ENCODE measurements at places on chromosomes 5 and 9.

DNA sequence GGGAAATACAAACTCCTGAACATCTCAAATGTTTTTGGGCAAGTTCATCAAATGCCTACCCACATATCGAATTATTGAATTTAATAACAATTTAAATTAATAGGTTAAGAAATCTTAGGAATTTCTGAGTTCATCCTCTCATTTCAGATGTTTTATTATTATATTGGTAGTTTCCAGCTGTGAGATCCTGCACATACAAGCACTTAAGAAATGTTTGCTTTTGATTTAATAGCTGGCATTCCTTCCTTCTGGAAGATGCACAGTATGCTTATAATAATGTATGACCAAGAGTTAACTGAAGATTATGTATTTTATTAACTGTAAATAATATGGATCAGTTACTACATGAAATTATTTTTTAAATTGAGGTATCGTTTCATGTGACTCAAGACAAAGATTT lies 13.9 kb downstream of the TNPO1 start:
- DNase-seq: no peak

DNA sequence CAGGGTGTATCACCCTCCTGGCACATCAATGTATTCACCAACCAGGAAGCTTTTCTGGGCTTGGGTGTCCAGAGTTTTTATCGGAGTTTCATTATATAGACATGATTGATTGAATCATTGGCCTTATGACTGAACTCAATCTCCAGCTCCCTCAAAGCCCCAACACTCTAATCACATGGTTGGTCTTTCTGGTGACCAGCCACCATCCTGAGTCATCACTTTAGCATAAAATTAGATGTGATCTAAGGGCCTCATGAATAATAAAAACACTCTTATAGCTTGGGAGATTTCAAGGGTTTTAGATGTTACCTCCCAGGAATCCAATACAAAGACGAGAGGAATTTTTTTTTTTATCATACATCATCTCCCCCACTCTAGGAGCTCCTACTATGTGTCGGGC lies 7.7 kb upstream of the PBX3 start:
- DNase-seq: no peak

DNA sequence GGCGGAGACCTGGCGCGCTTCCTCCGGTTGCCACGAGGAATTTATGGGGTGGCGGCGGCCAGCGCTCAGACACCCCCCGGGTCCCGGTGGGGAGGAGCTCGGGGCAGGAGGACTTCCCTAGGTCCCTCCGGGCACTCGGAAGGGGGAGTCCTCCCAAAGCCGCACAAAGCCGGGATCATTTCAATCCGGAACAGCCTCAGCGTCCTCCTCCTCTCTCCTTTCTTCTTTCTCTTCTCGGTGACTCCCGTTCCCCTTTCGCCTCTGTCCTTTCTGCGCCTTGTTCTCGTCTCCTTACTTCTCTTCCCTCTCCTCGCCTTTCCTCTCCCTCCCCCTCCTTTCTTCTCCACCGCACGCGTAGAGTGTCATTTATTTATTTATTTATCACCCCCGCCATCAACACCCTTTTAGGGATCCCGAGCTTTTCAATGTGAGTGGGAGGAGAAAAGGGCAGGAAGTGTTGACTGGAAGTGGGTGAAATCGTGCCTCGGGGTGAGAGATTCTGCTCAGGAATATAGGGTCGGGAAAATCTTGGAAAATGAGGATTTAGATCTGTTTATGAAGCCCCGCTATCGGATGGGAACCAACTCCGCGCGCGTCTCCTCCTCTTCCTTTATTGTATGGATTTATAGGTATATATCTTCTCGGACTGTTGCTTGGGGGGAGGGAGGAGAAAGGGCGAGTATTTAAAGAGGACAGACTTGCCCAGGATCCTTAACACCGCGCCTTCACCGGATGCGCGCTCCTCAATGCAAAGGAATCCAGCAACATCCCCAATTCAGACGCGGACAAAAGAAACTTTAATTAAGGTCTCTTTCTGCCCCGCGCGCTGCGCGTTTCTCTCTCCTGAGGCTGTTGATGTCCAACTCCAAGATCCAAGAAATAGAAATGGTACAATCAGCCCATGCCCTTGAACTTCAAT lies 2.0 kb upstream of the ZNF462 start:
- no peak for DNase-seq

- DNase-seq: no peak
Observed at GRCh38 chr9:33852216-33852826, 35.4 kb downstream of the UBE2R2 start.

- DNase-seq: no peak
Observed at GRCh38 chr5:90438100-90438499, 28.5 kb upstream of the CETN3 start.

- DNase-seq: no peak
Observed at GRCh38 chr5:11420969-11421368, 483.3 kb downstream of the CTNND2 start.
